ENCODE measurements at places on chromosomes 4 and X.

- DNase-seq, result peak; percentile 9
Measured at GRCh38 chrX:134933248-134933647, 57.5 kb upstream of the SMIM10 start.

DNA sequence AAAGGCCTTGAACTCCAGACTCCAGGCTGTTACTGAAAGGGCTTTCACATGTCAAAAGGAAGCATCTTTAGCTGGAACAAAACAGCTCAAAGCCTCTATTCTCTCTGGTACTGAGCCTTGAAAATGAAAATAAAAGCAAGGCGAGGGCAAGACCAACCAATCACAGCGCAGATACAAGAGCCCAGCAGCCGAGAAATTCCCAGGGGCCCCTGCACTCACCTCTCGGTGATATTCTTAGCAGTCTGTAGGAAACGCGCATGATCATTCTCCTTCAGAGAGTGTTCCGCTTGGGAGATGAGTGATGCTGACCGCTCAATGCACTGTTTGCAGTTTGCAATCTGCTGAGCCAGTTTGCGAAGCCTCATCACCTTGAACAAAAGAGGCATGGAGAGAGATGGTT, 138.1 kb downstream of the MID1 start:
- no peak for DNase-seq

GRCh38 chr4:151167561-151167960, 68.1 kb downstream of the RPS3A start:
- no peak for DNase-seq

GRCh38 chr4:164169591-164169990, 584.3 kb upstream of the SMIM31 start:
- DNase-seq, result no peak

DNA sequence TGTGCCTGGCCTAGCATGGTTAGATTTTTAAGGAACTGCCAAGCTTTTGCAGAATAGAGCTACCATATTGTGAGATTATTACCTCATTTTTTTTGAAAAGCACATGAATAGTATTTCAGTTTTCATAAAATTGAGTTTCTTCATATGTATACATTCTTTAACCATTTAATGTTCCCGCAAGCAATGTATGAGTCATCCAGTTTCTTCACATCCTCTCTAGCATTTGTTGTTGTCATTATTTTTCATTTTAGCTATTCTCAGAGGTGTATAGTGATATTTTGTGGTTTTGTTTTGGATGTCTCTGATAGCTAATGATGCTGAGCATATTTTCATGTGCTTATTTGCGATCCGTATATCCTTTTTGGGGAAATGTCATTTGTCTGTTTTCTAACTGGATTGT, 74.9 kb downstream of the GLUD2 start:
- DNase-seq, result no peak

DNA sequence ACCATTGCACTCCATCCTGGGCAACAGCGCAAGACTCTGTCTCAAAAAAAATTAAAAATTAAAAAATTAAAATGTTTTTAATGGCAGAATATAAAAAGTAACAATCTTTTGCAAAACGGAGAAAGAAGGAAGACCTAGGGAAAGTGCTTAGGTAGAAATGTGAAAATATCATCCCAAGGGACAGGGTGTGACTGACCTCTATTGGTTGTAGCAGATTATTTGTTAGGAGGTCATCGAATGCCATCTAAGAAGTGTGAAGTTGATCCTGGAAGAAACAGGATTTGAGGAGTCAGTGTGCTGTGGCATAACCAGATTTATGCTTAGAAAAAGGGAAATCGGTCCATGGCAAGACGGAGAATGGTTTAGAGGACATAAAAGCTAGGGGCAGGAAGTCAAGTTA, 18.1 kb upstream of the C4orf36 start:
- DNase-seq, result no peak

- no peak for DNase-seq
Measured at GRCh38 chrX:88526385-88526784, 220.6 kb upstream of the CPXCR1 start.

DNA sequence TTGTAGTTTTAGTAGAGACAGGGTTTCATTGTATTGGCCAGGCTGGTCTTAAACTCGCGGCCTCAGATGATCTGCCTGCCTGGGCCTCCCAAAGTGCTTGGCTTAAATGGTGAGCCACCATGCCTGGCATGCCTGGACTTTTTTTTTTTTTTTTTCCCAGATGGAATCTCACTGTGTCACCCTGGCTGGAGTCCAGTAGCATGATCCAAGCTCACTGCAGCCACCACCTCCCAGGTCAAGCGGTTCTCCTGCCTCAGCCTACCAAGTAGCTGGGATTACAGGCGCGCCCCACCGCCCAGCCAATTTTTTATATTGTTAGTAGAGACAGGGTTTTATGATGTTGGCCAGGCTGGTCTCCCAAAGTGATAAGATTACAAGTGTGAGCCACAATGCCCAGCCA, 8.4 kb downstream of the UBE2K start:
- DNase-seq, result no peak

- no peak for DNase-seq
Measured at GRCh38 chr4:20983763-20984575, 283.7 kb downstream of the PACRGL start.

DNA sequence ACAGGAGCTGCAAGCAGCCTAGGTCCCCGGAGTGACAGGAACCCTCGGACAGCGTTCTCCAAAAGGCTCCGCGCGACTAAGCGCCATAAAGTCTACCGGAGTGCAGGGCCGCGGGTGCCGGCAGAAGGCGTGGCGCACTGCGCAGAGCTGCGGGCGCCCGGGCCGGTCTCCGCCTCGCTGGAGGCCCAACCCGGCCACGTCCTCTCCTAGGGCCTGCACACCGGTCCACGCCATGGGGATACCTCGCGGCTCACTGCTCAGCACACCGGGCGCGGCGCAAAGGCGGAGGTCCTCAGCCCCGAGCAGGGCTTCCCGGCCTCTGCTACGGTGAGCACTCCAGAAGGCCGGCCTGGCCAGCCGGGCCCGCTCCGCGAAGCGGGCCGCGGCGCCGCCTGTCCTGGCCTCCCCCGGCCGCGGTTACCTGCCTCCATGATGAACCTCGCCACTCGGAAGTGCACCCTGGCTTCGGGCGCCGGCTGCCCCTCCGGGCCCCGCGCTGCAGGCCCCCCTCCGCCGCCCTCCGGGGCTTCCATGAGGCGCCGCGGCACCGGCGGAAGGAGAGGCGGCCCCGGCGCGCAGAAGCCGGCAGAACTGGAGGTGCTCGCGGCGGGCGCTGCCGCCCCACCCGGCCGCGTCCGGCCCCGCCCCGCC, at the start of gene CCNQ:
TSS of gene CCNQ (minus strand) at position 599 of the 651 bp plus-strand sequence. CDS start at position 533, 66 bp downstream.
- DNase-seq, result peak; percentile 37

- peak; percentile 9 for DNase-seq
Measured at GRCh38 chr4:185311113-185311888, 84.4 kb downstream of the LRP2BP start.

DNA sequence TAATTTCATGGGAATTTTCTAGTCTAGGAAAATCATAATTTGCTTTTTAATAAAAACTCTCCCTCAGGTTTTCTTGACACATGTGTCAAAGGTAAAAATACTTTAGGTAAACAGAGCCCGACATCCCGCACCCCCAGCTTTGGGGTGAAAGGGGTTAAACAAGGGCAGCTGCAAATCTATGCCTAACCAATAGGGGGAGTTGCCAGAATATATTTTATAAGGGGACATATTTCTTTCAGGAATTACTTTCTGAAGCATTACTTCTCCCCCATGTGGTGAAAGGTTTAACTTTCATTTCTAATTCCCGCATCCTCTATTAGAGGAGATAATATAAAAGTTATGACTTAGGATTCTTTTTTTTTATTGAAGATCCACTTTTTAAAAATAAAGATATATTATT, 53.9 kb upstream of the HEPH start:
- DNase-seq, result peak; percentile 84

- DNase-seq, result no peak
Measured at GRCh38 chr4:147723326-147723725, 8.6 kb upstream of the ARHGAP10 start.

GRCh38 chr4:93897559-93897958, 69.0 kb downstream of the ATOH1 start:
- peak; percentile 78 for DNase-seq

DNA sequence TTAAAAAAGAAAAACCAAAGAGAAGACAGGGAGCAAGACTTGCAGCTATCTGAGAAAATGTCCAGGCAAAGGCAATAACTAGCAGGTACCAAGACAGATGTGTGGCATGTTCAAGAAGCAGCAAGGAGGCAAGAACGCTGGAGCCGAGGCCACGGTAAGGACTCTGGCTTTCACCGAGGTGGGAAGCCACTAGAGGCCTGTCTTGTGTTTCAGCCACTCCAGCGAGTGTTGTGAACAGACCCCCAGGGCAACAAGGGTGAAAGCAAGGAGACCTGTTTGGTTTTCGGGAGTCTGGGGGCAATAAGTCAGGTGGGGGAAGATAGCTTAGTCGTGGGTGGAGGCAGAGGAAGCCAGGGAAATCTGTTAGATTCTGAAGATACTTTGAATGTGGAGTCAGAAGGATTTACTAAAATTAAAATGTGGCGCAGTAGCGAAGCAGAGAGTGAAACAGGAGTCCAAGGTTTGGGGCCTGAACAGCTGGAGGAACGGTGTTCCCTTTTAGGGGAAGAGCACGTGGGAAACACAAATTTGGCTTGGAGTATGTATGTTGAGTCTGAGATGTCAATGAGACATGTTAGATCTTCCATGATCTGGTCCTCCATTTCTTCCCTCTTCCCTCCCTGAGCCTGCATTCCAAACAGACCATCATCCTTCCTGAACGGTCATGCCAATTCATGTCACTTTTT, 3.1 kb downstream of the WDR1 start:
- DNase-seq, result no peak

- DNase-seq, result no peak
Measured at GRCh38 chrX:31819455-31819854, 747.6 kb upstream of the FTHL17 start.

DNA sequence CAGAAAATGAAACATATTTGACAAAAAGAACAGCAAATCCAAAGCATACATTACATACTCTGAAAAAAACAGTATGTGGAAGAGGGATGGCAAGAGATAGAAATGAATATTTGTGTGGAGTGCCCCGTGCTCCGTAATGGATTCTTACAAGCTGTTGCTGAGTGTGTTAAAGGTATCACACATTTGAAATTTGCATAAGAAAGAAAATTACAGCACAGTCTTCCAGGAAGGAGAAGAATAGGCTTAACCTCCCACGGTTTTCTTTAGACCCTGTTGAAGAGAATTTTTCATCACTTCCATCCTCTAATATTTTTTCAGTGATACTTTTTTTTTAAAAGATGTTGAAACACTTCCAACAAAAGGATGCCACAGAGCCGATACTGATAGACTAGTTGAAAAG, 1489.4 kb downstream of the RAPGEF2 start:
- no peak for DNase-seq

DNA sequence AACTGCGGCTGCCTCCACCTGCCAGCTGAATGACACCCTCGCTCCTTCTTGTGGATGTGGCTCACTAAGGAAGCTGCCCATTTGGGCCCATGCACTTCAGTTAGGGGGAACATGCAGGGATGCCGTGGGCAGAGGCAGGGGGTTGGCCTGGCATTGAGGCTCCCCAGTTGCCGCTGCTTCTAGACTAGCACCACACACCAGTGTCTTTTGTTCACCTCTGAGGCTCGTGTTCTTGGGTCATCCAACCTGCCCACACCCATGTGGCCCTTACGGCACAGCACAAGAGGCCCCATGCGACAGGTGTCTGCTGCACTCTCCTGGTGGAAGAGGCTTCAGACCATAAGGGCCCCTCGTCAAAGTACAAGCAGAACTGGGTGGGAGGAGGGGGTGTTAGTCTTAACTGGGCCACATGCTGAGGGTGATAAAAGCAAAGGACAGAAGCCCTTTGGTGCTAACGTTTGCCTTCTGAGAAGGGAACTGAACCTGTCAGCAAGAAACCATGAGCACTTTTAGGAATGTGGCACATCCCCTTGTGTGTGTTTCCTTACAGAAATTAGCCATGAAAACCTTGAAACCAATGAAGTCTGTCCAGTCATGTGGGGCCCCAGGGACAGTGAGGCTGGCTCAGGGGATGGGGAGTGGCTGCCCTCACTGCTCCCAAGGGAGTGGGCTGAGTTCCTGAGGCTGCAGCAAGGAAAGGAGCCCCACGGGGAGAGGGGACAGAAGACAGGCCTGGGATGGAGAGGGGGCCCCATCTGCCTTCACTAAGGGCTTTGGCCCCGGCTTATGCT, 39.2 kb downstream of the MAP7D3 start:
- DNase-seq, result no peak

DNA sequence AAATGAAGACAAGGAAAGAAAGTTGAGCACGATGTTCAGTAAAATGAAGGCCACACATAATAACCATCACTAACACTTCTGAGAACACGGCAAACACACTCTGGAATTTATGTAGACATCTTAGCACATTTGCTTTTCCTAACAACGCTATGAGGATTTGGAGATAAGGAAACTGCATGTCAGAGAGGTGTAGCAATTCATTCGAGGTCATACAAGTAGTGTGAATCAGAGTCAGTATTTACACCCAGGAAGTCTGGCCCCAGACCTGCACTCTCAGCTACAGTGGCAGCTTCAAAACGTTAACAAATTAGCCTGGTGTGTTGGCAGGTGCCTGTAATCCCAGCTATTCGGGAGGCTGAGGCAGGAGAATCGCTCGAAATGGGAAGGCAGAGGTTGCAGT, 253.4 kb downstream of the PDGFC start:
- DNase-seq, result no peak

- DNase-seq, result no peak
Measured at GRCh38 chr4:74570095-74570494, 125.2 kb downstream of the AREG start.

DNA sequence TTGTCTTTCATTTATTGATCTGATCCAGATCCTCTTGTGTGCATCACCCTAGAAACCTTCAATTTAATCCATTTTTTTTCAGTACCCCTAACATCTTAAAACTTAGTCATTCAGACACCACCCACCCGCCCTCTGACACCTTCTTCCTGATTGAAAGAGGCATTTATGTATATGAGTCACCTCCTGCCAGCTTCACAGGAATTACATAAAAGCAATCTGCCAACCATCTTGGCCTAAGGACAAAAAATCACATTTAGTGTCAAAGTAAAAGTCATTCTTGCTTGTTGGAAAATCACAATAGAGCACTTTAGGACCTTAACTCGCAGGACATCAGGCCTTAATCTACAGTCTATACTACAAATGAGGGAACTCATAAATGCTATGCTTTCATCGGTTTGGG, 52.1 kb downstream of the NDST3 start:
- no peak for DNase-seq

DNA sequence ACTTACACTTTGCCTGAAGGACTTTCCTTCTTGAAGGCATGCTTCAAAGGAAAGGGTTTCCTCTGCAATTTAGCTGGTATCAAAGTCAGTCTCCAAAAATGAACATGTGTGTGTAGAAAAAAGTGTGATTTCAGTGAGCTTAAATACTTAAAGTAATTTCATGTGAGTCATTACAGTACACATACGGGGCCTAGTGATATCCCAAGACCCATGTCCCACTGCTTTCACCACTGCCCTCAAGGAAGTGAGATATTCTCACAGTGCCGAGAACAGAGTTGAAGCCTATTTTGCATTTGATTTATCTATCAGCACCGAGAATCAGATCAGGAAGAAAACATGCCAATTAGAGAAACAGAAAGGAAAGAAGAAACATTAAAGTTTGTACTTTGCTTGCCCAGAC, 61.0 kb downstream of the CHST7 start:
- no peak for DNase-seq

All from hematopoietic multipotent progenitor cell treated with erythropoietin and hydrocortisone succinate and interleukin-3 and kit ligand, for 6 days (in vitro differentiated cells).